ENCODE measurements at places on chromosomes 11 and 22.

- no peak for DNase-seq
Measured at GRCh38 chr22:27760474-27760873, 41.1 kb downstream of the MN1 start.

- DNase-seq = peak; percentile 64
Measured at GRCh38 chr11:81869351-81870065, 864.2 kb downstream of the FAM181B start.

DNA sequence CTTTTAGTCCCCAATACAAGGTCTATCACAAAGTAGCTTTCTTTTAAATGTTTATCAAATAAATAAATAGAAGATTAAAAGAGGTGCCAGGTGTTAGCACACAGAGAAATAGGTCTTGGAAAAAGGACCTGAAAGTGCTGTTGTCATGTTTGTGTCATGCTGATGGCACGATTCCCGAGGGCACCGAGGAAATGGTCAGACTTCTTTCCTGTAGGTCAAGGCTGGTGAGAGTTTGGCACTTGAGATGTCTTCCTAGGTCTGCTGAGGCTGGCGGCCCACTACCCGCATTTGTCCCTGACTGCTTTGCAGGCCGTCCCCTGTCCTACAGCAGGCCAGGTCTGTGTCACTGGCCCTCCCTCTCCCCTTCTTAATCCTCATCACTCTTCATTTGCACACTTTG is 112.1 kb downstream of the ATXN10 start:
- no peak for DNase-seq

GRCh38 chr11:65773784-65774411 is 6.9 kb downstream of the AP5B1 start:
- DNase-seq = no peak

- DNase-seq = no peak
Measured at GRCh38 chr11:13717331-13717730, 48.9 kb downstream of the FAR1 start.

- DNase-seq = no peak
Measured at GRCh38 chr11:64161037-64161436, 4.9 kb downstream of the MACROD1 start.

- DNase-seq = no peak
Measured at GRCh38 chr11:41403458-41403857, 56.0 kb downstream of the LRRC4C start.

- DNase-seq = no peak
Measured at GRCh38 chr11:62266558-62266957, 3.4 kb upstream of the SCGB2A2 start.

DNA sequence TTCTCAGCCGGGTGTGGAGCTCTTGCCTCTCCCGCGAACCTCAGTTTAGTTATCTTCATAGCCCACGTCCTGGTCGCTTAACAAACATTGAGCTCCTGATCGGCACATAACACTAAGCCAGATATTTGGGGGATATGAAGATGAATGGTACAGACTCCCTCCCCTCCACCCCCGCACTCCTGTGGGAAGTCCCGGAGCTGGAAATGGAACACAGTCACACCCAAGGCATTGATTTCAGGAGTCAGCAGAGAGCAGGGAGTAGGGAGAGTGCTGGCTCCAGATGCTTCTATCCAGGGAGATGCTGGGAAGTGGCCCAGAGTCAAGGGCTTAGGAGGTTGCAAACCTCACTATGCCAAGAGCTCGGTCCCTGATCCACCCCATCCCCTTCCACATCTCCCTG is 26.1 kb upstream of the CABP7 start:
- no peak for DNase-seq

- DNase-seq = no peak
Measured at GRCh38 chr11:31237819-31238760, 131.4 kb downstream of the DCDC1 start.

DNA sequence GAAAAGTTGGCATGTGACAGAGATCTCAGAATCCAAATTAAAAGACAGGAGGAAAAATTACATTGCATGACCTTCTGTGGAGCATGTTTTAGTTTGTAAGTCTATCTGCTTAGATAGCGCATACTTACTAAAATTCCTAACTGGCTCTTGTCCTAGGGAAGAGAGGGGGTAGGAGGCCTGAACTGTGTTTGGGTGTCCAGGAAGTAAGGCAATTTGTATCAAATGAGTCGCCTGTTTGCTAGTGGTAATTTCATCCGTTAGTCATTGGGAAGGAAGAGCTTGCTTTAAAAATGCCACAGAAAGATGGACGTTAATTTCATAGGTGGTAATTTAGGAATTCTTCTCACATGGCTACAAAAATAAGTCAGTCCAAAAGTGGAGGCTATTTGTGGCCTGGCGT is 18.5 kb downstream of the GRK3 start:
- DNase-seq = no peak

- DNase-seq = no peak
Measured at GRCh38 chr11:13644997-13645687, 23.3 kb upstream of the FAR1 start.

DNA sequence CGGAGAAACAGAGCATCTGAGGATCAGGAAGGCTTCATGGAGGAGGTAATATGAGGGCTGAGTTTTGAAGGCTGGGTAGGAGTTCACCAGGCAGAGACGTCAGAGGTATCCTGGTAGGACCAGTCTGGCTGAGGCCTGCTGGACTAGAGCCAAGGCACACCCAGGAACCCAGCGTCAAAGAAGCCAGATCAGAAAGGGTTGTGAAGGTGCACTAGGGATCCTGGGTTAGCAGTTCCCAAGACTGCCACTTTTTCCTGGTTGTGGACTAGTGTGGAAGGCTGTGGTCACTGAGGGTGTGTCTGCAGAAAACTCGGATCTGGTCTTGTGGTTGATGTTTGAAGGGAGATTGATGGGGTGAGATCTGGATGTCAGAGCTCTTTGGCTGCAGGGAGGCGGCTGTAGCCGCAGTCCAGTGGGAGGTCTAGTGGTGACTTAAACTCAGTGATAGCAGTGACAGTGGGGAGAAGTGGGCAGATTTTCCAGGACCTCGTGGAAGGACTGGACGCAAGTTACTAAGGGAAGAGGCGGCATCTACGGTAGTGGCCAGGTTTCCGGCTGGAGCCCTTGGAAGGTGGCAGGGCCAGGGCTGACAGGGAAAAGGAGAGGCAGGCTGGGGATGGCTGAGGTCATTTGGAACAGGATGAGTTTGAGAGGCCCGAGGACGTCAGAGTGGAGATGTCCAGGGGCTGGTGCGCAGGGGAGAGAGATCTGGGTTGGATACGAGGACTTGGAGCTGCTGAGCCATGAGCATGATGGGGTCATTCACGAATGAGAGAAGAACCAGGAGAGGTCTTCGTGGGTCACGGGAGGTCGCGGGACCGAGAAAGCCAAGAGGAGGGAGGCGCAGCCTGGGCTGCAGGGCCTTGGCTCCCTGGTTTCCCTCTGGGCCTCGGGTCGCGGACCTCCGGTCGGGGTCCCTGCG is 10.9 kb downstream of the RELA start:
- no peak for DNase-seq

- DNase-seq = no peak
Measured at GRCh38 chr11:112962579-112963367, 1.6 kb downstream of the NCAM1 start.

- DNase-seq = no peak
Measured at GRCh38 chr11:2517386-2518064, 72.7 kb downstream of the KCNQ1 start.

GRCh38 chr11:64207256-64208085 is 950 bp downstream of the FERMT3 start:
- peak; percentile 79 for DNase-seq

GRCh38 chr11:987671-988070 is 48.8 kb downstream of the MUC6 start:
- no peak for DNase-seq

- DNase-seq = no peak
Measured at GRCh38 chr11:36212564-36213392, 76.4 kb downstream of the COMMD9 start.

DNA sequence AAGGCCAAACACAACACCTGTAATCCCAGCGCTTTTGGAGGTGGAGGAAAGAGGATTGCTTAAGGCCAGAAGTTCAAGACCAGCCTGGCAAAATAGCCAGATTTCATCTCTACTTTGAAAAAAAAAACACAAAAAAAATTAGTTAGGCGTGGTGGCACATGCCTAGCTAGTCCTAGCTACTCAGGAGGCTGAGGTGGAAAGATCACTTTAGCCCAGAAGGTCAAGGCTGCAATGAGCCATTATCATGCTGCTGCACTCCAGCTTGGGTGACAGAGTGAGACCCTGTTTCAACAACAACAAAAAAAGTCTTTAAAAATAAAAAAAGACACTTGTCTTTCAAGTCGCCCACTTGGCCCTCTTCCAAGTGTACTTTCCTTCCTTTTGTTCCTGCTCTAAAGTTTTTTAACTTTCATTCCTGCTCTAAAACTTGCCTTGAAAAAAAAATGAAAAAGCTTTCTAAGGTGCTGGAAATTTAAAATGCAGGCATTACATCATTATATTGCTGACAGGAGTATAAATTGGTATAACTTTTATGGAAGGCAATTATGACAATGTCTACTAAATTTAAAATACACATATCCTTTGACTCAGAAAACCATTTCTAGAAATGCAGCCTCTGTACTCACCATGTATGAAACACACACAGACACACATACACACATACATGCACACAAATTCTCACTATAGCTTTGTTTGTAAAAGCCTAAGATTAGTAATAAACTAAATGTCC is 12.7 kb downstream of the LIPT2 start:
- DNase-seq = no peak

GRCh38 chr11:123484448-123484847 is 54.4 kb downstream of the GRAMD1B start:
- DNase-seq = no peak

DNA sequence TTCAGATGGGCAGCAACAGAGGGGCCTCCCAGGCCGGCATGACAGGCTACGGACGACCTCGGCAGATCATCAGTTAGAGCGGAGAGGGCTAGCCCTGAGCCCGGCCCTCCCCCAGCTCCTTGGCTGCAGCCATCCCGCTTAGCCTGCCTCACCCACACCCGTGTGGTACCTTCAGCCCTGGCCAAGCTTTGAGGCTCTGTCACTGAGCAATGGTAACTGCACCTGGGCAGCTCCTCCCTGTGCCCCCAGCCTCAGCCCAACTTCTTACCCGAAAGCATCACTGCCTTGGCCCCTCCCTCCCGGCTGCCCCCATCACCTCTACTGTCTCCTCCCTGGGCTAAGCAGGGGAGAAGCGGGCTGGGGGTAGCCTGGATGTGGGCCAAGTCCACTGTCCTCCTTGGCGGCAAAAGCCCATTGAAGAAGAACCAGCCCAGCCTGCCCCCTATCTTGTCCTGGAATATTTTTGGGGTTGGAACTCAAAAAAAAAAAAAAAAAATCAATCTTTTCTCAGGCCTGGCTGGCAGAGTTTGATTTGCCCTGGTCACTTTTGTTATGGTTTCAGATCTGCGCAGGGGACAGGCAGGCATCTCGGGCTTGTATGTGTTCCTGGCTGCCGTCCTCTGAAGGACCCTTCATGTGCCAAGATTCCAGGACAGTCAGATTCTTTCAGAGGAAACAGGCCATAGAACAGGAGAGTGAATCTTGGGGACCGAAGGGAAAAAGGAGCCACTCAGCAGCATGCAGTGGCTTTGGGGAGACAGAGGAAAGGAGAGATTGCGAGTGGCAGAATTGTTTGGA is 5.3 kb downstream of the TAGLN start:
- no peak for DNase-seq

DNA sequence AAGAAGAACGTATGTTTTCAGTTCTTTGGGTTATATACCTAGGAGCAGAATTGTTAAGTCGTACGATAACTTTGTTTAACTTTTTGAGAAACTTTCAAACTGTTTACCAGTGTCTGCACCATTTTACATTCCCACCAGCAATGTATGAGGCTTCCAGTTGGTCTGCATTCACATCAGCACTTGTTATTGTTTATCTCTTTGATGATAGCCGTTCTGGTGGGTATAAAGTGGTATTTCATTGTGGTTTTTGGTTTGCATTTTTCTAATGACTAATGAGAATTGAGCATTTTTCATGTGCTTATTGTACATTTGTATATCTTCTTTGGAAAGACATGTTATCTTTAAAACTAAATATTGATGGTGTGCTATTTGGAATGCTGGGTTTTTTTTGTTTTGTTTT is 59.8 kb downstream of the KDM2A start:
- DNase-seq = no peak

DNA sequence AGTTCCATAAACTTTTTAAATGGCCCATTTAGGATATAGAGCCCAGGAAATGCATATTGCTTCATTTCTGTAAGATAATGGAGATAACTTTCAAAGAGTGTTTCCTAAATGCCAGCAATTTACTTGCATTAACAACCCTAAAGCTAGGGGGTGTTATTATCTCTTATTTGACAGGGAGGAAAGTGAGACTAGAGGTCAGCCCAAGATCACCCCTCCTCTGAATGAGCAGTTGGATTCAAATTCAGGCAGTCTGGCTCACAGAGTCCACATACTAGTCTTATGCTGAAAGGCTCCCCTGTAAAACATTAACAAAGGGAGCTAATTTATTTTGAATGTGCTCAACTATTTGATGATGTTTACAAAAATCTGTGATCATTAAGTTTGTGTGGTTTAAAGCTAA is 49.9 kb upstream of the TRIM77 start:
- no peak for DNase-seq

DNA sequence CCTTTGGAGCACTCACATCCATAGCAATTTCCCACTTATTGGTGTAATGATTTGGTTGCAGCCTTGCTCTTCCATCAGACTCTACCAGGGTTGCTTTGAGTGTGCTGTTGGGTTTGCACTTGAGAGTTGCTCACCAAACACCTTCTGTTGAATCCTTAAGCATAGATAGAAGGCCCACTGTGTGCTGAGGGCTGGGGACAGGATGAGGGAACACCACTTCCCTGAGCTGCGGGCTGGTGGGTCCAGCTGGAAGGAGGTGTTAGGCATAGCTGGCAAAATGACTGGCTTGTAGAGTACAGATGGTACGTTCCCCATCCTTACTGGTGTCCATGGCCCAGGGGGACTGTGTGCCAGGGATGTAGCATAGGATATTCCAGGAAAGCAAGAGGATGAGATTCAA is 3.9 kb downstream of the PRDM11 start:
- no peak for DNase-seq

DNA sequence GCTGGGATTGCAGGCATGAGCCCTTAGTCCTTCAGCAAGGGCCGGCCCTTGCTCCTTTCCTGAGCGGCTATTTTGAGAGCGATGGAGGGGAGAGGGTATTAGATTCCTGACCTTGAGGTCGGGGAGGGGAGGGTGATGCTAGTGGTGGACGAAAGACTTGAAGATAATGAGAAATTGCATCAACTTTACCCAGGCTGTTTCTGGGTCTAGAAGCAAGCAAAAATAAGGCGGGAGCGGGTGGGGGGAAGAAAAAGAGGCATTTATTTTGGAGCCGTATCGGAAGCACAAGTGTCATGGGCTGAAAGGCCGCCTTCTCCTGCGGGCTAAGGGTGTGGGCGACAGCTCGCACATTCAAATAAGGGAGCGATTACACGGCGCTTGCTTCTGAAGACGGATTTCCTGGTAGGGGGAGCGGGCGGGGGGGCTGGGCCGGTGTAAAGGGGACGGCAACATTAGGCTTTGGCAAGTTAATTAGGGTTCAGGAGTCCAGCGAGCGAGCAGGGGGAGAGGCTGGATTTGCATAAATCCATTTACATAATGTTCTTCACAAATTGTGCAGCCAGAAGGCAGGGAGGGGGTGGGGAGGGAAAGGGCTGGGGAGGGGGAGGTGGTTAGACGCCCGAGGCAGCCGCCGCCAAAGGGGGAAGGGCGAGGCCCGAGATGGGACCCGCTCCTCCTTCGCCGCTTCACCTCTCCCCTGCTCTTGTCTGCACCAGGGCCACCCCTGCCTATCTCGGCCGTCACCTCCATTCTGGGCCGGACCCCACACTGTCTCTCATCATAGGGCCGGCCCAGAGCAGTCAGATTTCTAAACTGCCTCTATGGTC is 245.9 kb downstream of the MIAT start:
- DNase-seq = no peak
